ENCODE measurements at places on chromosomes 1 and 21.

DNA sequence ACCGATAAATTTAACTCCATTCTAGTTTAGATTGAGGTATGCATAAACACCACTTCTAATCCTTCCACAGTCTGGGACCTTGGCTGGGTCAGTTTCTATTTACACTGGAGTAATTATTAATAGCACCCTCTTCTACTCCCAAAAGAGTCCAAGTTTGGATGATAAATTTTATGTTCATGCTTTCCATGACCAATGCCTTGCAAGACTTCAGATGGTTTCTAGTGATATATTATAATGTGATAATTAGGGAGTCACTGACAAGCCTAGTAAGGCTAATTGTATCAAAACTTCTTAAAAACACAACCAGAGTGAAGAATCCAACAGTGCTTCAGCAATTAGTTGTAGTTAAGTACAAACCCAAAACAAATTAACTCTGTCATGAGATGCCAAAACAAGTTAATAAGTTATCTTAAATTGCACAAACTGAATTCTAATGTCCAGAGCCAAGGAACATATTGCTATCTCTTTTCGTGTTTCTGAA is 489.6 kb downstream of the TTLL7 start:
- no peak for DNase-seq

GRCh38 chr1:55288245-55288644 is 73.1 kb upstream of the USP24 start:
- DNase-seq: no peak

DNA sequence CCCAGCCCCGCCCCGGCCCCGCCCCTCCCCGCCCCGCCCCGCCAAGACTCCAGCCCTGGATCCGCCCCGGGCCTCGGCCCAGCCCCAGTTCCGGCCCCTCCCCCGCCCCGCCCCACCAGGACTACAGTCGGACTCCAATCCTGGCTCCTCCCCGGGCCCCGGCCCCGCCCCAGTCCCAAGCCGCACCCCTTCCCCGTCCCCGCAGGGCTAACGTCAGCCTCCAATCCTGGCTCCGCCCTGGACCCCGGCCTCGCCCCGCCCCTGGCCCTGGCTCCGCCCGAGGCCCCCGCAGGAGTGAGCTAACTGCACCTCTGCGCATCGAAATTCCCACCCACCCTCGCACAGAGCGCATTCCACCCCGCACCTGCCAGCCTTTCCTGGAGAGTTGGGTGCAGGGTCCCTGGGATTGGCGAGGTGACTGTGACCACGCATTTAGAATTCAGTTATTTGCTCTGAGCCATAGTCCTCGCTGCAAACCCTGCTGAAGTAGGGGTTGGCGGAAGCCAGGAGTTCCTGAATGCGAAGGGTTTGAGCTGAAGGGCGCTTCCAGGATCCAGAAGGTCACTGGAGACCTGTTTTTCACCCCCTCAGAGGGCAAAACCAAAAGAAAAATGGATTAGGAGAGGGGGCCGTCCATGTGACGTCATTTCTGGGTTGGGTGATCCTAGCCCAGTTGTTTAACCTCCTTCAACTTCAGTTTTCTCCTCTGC is 588 bp upstream of the IGSF8 start:
- DNase-seq: peak; percentile 93

DNA sequence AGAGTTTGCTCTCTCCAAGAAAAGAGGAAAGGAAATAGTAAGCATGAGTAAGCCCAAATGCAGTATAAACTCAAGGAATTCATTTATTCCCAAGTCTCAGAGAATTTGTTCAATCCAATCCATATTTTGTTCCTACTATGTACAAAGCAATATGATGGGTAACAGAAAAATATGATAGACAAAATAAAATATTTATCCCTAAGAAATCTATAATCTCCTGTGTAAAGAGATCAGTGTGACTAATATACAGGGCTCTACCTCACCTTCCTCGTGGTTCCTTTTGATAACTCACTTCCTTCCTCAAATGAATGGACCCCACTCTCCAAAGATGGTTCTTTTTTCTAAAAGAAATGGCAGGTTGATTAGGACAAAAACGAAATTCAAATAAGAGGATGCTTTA is 7.6 kb downstream of the CLSPN start:
- no peak for DNase-seq

DNA sequence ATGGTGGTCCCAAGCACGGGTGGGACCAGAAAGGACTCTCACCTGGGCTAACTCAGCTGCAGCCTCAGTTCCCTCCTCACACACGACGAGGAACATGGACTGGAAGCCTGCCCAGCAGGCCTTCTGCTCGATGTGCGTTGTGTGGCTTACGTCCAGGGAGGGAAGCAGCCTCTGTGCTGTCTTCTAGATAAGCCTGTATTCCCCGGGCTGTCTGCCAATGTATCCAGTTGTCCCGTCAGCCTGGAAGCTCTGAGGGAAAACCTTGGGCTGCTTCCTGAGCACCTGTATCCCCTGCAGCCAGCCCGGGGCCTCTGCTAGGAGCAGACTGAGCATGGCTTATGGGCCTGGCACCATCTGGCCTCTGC is 10.5 kb downstream of the PCSK9 start:
- no peak for DNase-seq

DNA sequence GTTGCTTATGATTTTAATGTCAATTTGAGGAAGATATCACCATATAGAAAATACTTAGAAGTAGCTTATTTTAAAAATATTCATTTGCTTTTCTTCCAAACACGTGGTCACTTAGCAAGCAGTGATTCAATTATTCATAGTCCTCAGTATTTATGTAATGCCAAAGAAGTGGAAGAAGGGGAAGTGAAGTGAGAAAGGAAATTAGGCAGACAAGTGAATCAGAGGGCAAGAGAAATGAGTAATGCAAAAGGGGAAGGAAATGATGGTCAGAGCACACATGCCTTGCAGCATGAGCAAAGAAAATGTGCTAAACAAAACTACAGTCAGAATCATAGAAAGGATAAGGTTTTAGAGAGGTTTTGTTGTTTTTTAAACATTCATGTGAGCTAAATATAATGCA is 31.8 kb downstream of the SDCCAG8 start:
- no peak for DNase-seq

DNA sequence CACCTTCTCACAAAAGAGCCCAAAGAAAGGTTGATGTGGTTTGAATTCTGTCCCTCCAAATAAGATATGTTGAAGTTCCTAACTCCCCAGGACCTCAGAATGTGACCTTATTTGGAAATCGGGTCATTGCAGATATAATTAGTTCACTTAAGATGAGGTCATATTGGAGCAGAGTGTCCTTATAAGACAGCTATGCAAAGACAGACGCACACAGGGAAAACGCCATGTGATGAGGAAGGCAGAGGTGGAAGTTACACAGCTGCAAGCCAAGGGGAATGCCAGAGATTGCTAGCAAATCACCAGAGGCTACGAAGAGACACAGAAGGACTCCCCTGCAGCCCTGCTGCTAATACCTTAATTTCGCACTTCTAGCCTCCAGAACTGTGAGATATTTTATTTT is 5.2 kb upstream of the ABCB10 start:
- no peak for DNase-seq

- DNase-seq: no peak
Observed at GRCh38 chr1:47618830-47619229, 181.0 kb downstream of the FOXD2 start.

- no peak for DNase-seq
Observed at GRCh38 chr1:42282867-42283583, 52.0 kb downstream of the FOXJ3 start.

DNA sequence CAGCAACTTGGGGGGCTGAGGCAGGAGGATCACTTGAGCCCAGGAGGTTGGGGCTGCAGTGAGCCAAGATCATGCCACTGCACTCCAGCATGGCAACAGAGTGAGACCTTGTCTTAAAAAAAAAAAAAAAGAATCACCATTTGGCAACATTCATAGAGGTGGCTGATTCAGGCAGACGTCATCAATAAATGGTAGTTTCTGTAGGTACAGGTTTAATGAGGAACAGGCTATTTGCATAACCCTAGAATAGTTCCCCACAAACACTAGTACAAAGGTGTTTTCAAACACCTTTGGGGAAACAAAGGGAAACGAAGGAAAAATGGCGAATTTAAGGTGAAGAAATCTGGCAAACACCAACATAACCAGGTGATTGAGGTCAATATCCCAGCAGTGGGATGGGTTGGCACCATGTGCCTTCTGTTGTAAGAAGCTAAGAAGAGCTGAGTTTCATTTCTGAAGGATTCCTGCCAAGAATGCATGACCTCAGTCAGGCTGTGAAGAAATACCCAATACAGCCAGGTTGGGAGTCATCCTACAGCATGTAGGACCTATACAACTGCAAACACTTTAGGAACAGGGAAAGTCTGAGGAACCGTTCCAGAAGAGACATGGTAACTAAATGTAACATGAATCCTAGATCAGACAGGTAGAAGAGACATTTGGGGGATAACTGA is 5.6 kb downstream of the LPAR3 start:
- DNase-seq: no peak

- no peak for DNase-seq
Observed at GRCh38 chr1:172352435-172352834, 68.0 kb upstream of the C1orf105 start.

GRCh38 chr1:24385160-24385940 is 28.2 kb downstream of the STPG1 start:
- no peak for DNase-seq
